Psoas muscle (tissue), 8 donors: ENCODE measurements at places on chromosomes 2 and 18. TPM values are rescaled to one million over a fixed set of nuclear protein-coding genes. Genes with fewer than 3 reads are reported as not detected.
A peak's percentile ranks its signal among the peaks of the same experiment; 100 is the strongest.

DNA sequence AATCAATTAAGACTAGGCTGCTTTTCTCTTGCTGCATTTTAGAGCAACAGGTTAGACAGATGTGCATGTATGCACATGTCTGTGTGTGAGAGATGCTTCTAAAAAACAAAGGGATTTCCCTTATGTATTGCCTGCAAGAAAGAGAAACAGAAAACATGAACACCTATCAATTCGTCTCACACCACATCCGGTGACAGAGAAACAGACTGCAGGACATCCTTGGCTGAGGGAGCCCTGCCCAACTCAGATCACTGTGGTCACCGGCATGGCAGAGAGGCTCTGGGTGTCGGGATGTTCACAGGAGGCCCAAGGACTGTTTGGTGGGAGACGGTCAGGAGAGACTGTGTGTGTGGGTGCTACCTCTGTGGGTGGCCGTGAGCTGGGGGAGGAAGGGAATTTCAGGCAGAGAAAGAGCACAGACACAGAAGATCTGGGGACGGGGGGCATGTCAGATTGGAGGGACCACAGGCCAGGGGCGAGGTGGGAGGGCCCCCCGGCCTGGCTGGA lies 24.9 kb downstream of the FHL2 start:
- H3K4me3 ChIP-seq = no peak overlapping the region
- DNase-seq = no peak
- H3K27me3 ChIP-seq = no peaks in the 10 kb centered on the region
- H3K27ac ChIP-seq = peak overlapping the region; percentile 79
- H3K36me3 ChIP-seq = peaks cover 14% of the 10 kb centered on the region

DNA sequence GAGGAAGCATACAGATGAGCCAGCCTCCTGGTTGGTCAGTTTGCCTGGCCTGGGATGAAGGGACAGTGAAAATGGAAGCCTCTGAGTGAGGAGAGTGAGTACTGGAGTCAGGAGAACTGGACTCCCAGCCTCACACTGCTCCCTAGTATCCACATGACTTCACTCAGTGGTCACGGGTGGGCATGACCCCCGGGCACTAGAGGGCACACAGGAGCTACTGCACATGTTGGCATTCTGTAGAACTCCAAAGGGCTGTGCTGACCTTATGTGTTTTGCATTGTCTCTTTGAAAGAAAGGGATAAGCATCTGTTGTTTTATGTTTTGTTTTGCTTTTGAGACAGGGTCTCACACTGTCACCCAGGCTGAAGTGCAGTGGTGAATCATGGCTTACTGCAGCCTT lies 23.7 kb downstream of the NCAPH start:
- no peaks in the 10 kb centered on the region for H3K36me3 ChIP-seq
- DNase-seq = peak; percentile 25
- H3K4me3 ChIP-seq = no peak overlapping the region
- H3K27me3 ChIP-seq = no peaks in the 10 kb centered on the region
- no peak overlapping the region for H3K27ac ChIP-seq
- no peaks in the 10 kb centered on the region for H3K4me1 ChIP-seq

DNA sequence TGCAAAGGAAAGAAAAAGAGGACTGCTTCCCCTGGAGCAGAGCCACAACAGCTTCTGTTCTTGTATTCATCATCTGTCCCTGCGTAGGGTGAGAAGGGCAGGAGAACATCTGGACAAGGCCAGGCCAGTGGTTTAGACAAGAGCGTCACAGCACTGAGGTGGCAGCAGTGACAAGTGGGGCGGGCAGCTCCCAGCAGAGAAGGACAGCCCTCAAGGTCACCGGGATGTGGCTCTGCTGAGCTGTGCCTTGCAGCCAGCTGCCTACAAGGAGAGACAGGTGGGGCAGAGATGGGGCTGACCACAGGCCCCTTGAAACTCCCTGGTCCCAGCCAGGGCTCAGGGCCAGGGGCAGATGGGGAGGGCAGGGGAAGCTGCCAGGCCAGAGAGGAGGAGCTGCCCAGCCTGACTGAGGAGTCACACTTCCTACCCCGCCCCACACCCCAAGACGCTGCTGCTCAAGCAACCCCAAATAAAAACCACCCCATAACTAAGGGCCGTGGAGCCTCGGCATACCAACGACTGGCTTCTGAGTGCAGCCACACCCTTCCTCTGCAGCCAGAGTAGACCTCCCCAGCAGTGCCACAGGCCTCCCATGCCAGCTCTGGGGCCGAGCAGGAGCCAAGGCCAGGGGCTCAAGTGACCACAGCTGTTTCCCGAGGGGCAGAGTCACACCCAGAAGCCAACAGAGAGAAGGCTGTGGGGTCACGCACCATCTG lies 5.4 kb downstream of the RAB11FIP5 start:
- peak overlapping the region; percentile 54 for H3K27ac ChIP-seq
- peak; percentile 53 for DNase-seq
- H3K4me1 ChIP-seq = peaks cover 42% of the 10 kb centered on the region
- no peaks in the 10 kb centered on the region for H3K27me3 ChIP-seq

DNA sequence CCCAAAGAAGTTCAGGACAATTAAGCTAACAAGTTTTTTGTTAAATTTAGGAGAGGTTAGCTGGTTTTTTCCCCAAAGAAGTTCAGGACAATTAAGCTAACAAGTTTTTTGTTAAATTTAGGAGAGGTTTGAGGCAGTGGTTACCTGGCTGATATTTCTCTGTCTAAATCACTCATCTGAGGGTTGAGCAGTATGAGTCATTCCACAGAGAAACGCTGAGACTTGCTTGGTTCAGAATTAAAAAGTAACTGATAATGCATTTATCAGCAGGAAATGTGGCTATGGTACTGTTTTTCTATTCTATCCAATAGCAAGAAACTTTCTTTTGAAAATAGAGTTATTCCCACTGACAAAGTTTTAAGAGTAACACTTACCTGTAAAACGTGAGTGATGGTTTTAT lies 22.8 kb upstream of the KIDINS220 start:
- no peaks in the 10 kb centered on the region for H3K4me1 ChIP-seq
- no peak overlapping the region for H3K27ac ChIP-seq
- no peak for DNase-seq
- no peaks in the 10 kb centered on the region for H3K36me3 ChIP-seq

DNA sequence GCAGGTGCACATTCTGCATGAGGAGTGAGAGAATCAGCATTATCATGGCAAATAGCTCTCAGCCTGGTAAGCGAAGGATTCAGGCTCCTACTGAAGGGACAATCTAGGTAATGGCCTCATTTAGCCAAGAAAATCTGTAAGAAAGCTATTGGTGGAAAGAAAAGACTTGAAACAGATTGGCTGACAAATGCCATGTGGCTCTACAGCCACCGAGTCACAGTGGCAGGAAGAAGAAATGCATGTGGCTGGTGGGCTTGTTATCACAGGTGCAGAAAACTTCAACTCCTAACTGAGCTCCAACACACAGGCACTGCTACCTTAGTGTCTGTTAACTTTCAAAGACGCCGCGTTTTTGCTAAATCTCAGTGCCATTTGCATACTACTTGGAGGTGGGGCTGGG lies 60.6 kb upstream of the REV1 start:
- H3K4me1 ChIP-seq = no peaks in the 10 kb centered on the region
- H3K27me3 ChIP-seq = no peaks in the 10 kb centered on the region
- no peak for DNase-seq
- H3K36me3 ChIP-seq = peaks cover 3% of the 10 kb centered on the region
- no peak overlapping the region for H3K27ac ChIP-seq
- no peak overlapping the region for H3K4me3 ChIP-seq

- H3K4me1 ChIP-seq = peaks cover 14% of the 10 kb centered on the region
- H3K4me3 ChIP-seq = no peak overlapping the region
- H3K36me3 ChIP-seq = no peaks in the 10 kb centered on the region
- peaks cover 79% of the 10 kb centered on the region for H3K27me3 ChIP-seq
Measured at GRCh38 chr2:70904371-70905216, 31.1 kb upstream of the ATP6V1B1 start.

DNA sequence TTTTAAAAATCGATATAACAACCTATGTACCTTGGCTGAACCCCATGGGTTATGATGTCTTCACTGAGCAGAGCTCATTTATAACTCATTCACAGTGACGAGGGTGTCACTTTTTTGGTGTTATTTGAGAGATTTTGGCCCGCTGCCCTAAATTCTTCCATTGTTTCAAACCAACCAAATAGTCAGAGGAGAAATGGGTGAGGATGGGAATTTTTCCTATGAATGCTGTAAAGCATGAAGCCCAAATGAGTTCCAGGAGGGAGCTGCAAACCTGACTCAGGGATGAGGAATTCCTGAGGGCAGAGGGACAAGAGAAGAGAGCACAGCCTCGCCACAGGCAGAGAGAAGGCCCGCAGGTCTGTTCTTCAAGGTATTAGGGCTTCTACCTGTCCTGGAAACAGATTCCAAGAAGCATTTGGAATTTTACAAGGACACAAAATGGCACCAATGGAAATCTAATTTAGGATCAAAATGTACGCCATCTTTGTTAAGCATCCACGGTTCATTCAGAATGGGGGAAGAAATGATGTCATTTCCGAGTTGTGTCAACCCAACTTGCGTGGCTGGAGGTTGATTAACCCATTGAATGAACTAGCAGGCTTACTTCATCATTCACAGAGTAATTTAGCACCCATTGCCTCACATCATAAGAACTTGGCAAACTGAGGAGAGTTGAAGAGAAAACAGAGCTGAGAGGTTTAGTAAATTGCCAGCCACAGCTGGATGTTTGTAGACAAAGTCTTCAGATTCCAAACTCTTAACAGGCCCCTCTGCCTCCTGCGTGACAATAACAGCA lies 133.5 kb downstream of the LAMA3 start:
- no peaks in the 10 kb centered on the region for H3K36me3 ChIP-seq
- no peak for DNase-seq
- no peak overlapping the region for H3K27ac ChIP-seq
- H3K27me3 ChIP-seq = no peaks in the 10 kb centered on the region
- no peak overlapping the region for H3K4me3 ChIP-seq
- peaks cover 13% of the 10 kb centered on the region for H3K4me1 ChIP-seq

DNA sequence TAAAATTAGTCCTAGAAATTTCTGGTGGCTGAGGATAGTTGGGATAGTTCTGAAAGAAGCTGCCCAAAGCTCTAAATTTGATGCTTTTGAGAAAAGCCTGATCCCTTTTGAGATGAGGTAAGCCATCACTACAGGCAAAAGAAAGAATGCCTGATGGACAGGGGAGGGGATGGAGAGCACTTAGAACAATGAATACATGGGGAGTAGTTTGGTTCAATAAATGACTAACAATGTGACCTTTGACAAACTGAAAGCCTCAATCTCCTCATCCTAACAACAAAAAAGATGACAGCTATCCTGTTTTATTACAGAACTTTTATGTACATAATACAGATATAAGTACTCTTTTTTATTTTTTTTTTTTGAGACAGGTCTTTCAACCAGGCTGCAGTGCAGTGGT lies 42.7 kb downstream of the GFPT1 start:
- DNase-seq = no peak
- H3K4me1 ChIP-seq = peaks cover 7% of the 10 kb centered on the region
- H3K27me3 ChIP-seq = no peaks in the 10 kb centered on the region
- H3K36me3 ChIP-seq = peaks cover 12% of the 10 kb centered on the region

DNA sequence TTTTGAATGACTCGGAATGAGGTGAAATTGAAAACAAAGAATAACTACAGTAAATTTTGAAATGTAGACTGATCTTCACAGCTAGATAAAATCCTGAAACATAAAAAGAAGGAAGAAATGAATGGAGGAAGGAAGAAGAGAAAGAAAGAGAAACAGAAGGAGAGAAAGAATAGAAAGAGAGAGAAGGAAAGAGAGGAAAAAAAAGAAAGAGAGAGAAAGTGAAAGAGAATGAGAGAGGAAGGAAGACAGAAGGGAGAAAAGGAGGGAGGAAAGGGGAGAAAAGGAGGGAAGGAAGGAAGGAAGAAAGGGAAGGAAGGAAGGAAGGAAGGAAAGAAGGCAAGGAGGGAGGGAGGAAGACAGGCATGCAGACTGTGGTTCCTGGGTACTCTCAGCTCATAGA lies 982.6 kb downstream of the BCL11A start:
- DNase-seq = no peak
- no peak overlapping the region for H3K27ac ChIP-seq
- H3K27me3 ChIP-seq = no peaks in the 10 kb centered on the region
- no peaks in the 10 kb centered on the region for H3K36me3 ChIP-seq
- no peaks in the 10 kb centered on the region for H3K4me1 ChIP-seq
- H3K4me3 ChIP-seq = no peak overlapping the region

GRCh38 chr2:125721072-125721721 lies 934.8 kb upstream of the GYPC start:
- H3K27ac ChIP-seq = no peak overlapping the region
- no peaks in the 10 kb centered on the region for H3K36me3 ChIP-seq
- no peaks in the 10 kb centered on the region for H3K27me3 ChIP-seq
- no peak for DNase-seq

DNA sequence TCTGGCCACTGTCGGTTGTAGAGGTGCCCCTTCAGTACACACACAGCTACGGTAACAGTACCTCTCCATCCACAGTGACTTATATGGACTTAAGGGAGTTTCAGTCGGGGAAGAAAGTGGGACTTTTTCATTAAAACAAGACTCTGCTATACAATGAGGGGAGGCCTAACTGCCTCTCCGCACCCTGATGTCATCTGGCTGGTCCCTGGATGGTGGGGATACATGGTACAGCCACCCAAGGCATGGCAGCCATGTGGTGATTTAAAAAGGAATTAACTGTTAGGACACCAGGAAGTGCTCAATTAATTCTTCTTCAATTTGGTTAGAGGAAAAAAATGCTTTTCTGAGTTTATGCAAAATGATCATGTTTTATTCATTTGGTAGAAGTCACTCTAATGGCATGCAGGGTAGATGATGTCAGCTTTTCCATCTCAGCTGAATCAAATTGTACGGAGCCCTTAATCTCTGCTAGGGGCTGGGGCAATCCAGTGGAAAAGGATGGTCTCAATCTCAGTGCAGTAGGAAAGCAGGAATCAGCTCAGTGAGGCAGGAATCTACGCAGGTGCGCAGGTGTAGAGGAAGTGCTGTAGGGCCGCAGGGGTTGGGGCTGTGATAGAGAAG lies 243.9 kb downstream of the PRKCE start:
- no peak overlapping the region for H3K4me3 ChIP-seq
- no peaks in the 10 kb centered on the region for H3K36me3 ChIP-seq
- no peaks in the 10 kb centered on the region for H3K4me1 ChIP-seq
- H3K27ac ChIP-seq = no peak overlapping the region
- no peak for DNase-seq

- H3K4me3 ChIP-seq = no peak overlapping the region
- no peak overlapping the region for H3K27ac ChIP-seq
- peak; percentile 21 for DNase-seq
- no peaks in the 10 kb centered on the region for H3K4me1 ChIP-seq
- H3K27me3 ChIP-seq = no peaks in the 10 kb centered on the region
Measured at GRCh38 chr18:47422524-47422923, 171.1 kb upstream of the SKOR2 start.

DNA sequence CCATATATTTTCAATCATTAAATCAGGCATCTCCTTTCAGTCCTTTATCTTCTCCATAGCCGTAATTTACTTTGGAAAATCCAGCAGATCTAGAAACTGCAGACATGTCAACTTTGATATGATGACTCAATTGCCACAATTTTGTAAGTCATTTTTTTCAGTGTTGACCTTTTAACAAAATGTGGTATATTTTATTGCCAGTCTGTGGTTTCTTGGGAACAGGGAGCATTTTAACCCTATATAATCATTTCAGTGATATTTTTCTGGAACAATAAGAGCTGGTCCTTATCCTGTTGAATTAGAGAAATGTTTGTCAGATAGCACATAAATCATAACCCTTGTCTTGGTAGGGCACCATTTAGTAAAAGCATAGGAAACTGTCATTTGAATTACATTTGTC lies 90.9 kb upstream of the UBXN4 start:
- DNase-seq = no peak
- no peaks in the 10 kb centered on the region for H3K4me1 ChIP-seq
- no peaks in the 10 kb centered on the region for H3K27me3 ChIP-seq
- peaks cover 75% of the 10 kb centered on the region for H3K36me3 ChIP-seq

GRCh38 chr18:42230636-42231035 lies 275.6 kb downstream of the PIK3C3 start:
- H3K4me3 ChIP-seq = no peak overlapping the region
- no peaks in the 10 kb centered on the region for H3K4me1 ChIP-seq
- no peaks in the 10 kb centered on the region for H3K36me3 ChIP-seq
- no peak for DNase-seq

ACMSD gene
- total RNA-seq = not detected

SNORC gene
- 0.63 TPM for total RNA-seq

HOXD13 gene
- total RNA-seq = not detected

CNGA3 gene
- total RNA-seq = not detected

SRD5A2 gene
- total RNA-seq = not detected
